ENCODE measurements at places on chromosomes 6 and 20. TPM values are rescaled to one million over a fixed set of nuclear protein-coding genes. Genes with fewer than 3 reads are reported as not detected.

Gene TLDC2
- 0.37 TPM for polyA plus RNA-seq

Gene SLC2A10
- polyA plus RNA-seq = 41.9 TPM

Gene TEAD3
- polyA plus RNA-seq = 22.5 TPM

Gene CLVS2
- polyA plus RNA-seq = under 0.01 TPM

Gene NKAPL
- 0.72 TPM for polyA plus RNA-seq

Gene DPPA5
- polyA plus RNA-seq = not detected

Gene C6orf136
- 6.0 TPM for polyA plus RNA-seq

Gene SHLD1
- polyA plus RNA-seq = 2.5 TPM

GRCh38 chr6:53048431-53049195, 16.6 kb upstream of the FBXO9 start:
- no peak for DNase-seq

DNA sequence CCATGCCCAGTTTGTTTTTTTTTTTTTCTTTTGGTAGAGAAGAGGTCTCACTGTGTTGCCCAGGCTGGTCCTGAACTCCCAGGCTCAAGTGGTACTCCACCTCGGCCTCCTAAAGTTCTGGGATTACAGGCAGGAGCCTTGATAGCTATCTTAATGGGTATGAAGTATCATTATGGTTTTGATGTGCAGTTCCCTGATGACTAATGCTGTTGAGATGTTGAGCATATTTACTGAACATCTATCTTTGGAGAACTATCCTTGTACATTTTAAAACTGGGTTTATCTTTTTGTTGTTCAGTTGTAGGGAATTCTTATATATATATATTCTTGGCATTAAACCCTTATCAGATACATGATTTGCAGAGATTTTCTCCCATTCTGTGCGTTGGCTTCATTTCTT, 21.4 kb upstream of the MYL9 start:
- DNase-seq = no peak

GRCh38 chr6:1945235-1945832, 300.1 kb downstream of the GMDS start:
- DNase-seq = no peak

DNA sequence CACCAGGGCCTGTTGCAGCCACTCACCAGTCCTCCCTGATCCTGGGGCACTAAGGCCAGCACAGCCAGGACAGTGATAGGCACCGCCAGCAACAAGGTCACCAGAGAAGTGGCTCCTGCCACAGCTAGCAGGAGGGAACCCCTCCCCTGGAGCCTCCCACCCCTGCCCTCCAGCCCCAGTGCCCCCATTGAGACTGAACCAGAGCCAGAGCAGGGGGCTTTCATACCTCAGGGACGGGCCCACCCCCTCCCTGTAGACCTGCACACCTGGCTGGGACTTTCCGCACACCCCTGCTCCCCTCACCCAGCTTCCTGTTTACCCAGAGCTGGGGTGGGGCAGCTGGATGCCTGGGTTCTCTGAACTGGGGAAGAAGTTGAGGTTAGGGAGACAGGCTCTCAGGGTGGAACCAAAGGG, at the start of gene LTB:
Gene LTB (minus strand): TSS at position 195 of the 414 bp plus-strand sequence. CDS start 7 bp downstream, at position 188.
- DNase-seq = no peak

DNA sequence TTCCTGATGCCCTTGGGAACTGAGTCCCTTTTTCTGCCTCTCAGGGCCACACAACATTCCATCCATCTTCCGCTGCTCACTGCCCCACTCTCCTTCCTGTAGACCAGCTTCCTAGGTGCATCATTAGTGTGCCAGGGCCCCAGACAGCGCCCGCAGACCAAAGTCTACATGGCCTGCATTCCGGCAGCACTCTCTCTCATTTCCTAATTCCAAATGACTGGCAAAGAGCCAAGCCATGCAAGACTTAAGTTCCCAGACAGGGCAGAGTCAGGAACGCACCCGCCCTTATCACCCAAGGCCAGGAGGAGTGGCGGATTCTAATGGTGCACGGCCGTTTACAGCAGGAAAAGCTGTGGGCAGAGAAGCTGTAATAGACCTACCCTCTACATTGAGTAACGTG, 159.8 kb upstream of the ARID1B start:
- DNase-seq = no peak

- DNase-seq = no peak
These were observed 449 bp downstream of the PFDN6 start for GRCh38 chr6:33289784-33290315.

GRCh38 chr6:79964607-79965081, 17.3 kb upstream of the ELOVL4 start:
- DNase-seq = no peak

GRCh38 chr20:51815383-51816076, 13.2 kb upstream of the SALL4 start:
- DNase-seq = no peak

- no peak for DNase-seq
These were observed 275.3 kb downstream of the HIVEP2 start for GRCh38 chr6:142669471-142670351.

GRCh38 chr6:141133836-141134235, 998.9 kb upstream of the GJE1 start:
- DNase-seq = no peak

DNA sequence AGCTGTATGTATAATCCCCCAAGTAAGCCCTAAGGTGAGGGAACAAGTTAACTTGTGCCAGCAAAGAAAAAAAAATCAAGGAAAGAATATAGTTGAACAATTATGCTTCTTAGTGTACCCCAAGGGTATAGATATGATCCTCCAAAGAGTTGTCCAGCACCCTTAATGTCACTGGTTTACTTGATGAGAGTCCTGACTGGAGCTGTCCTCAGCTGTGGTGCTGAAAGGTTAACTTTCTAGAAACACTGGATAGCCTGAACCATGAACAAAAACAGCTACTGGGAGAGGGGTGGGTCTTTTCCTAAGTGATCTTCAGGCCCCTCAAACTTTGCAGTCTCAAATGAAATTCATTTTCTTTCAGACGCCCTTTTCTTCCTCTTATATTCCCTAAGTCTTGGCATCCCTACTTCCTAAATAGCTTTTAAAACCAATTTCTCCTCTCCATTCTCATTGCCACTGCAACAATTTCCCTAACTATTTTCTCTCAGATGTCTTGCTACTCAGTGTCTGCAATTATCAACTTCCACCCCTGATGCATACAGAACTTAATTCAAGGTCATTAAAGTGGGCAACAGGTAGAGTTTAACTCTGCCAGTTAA, 83.5 kb upstream of the PROKR2 start:
- no peak for DNase-seq

GRCh38 chr6:45350186-45350710, 22.1 kb downstream of the RUNX2 start:
- DNase-seq = no peak

DNA sequence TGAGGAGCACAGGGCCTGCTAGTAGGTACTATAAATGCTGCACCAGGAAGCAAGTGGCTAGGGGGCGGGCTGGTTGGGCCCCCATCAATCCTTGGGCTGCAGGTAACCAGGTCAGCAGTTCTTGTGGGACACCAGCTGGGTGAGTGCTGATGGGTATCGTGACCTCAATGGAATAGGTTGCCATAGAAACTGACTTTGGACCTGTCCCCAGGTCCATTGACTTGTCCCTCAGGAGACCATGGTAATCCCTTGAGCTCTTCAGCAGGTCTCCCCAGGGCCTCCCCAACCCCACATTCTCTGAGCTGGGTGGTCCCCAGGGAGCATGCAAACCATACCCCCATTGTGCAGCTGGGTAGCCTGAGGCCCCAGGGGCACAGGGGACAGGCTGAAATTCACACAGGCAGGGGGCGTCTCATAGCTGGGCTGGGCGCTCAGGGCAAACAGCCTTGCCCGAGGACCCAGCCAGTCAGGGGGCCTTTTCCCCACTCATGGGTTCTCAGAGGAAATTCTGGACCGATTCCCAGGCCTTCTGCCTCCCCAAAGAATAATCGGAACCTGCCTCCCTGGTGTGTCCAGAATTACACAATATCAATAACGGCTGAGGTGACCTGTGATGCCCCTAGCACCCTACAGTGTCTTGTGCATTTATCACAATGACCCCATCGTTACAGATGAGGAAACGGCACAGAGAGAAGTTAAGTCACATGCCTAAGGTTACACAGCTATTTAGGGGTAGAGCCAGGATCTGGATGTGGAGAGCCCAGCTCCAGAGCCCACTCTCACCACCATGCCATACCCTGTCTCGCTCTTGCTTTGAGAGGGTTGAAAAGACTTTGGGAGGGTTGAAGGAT, 35.9 kb downstream of the SRC start:
- no peak for DNase-seq

DNA sequence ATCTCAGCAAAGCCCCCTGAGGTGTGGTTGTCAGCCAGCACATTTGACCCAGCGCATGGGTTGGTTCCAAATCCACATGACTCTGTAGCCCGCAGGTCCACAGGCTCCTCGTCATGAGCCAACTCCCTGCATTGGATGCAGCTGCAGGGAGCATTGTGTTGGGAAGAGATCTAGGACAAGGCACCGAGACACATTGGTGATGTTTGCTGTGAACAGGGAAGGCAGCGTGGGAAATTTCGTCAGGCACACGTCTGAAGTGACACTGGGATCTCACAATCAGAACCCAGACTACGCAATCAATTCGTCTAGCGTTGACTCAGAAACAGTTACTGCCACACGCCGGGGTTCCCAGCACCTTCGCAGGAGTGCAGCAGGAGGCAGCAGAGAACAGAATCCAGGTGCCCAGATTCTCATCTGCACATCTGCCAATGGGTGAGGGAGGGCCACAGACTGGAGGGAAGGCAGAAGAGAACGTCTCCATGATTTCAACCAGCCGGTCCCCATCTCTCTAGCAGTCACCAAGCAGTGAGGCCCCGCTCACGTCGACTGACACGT, 177.0 kb downstream of the TTLL2 start:
- DNase-seq = no peak

DNA sequence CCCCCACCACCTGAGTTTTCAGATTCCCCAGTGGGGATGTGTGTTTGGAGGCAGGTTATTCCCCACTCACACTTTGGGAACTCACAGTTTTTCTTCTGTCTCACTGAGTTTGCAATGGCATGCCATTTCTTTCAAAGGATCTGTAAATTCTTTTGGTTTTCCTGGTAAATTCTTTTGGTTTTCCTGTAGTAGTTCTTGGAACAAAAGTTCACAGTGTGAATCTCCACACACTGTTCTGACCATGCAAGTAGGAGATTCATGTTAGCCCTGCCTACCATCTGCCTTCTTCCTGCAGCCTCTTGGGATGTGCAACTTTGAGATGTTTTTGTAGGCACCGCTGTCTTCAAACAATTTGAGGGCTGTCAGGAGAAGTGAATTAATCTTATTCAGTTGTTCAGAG, 165.6 kb upstream of the OGFRL1 start:
- DNase-seq = no peak

DNA sequence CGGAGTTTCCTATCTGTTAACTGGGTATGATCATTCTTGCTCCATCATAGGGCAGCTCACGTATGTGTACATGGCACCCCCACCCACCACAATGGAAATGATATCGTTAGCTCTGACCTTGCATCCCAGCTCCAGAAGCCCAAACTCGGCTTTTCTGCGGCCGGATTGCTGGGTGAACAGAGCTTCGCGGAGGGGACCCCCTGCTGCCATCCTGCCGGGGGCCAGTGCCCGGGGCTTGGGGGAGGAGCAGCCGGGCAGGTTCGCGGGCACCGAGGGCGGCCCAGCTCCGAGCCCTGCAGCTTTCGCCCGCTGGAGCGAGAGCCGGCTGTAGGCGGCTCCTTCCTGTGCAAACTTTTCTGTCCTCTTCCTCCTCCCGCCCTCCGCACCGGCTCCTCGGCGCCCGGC, 24.9 kb upstream of the FUCA2 start:
- no peak for DNase-seq

DNA sequence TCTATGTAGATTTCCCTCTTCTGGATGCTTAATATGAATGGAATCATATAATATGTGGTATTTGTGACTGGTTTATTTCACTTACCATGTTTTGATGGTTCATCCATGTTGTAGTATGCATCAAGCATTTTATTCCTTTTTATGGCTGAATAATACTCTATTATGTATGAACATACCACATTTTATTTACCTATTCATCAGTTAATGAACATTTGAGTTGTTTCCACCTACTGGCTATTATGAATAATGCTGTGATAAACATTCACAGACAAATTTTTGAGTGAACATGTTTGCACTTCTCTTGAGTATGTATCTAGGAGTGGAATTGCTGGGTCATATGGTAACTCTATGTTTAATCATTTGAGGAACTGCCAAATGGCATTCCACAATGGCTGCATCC, 14.9 kb upstream of the ZNF451 start:
- DNase-seq = no peak

DNA sequence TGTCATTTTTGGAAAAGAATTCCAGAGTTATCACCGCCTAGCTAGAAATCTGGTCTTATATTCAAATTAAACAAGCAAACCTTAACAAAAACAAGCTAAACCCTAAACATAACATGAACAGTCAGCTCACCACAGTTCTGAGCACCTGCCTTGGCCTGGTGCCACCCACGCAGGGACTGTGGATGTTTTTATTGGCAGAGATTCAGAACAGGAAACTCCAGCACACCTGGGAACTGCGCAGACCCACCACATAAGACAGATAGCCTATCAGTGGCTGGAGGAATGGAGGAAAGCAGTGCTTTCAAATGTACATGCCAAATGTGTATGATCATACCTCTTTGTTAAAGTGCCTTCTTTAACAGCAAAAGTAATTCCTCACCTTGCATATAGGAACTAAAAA, 8.9 kb downstream of the SLC16A10 start:
- no peak for DNase-seq

GRCh38 chr20:58717278-58718091, 24.9 kb downstream of the NPEPL1 start:
- DNase-seq = no peak

GRCh38 chr6:6900569-6901204, 207.1 kb upstream of the RREB1 start:
- DNase-seq = no peak

- DNase-seq = no peak
These were observed 327.8 kb upstream of the TBX18 start for GRCh38 chr6:85092226-85092625.

- no peak for DNase-seq
These were observed 765 bp downstream of the IRAK1BP1 start for GRCh38 chr6:78868116-78868515.

- no peak for DNase-seq
These were observed 613.5 kb downstream of the PTPRT start for GRCh38 chr20:42576167-42576566.

DNA sequence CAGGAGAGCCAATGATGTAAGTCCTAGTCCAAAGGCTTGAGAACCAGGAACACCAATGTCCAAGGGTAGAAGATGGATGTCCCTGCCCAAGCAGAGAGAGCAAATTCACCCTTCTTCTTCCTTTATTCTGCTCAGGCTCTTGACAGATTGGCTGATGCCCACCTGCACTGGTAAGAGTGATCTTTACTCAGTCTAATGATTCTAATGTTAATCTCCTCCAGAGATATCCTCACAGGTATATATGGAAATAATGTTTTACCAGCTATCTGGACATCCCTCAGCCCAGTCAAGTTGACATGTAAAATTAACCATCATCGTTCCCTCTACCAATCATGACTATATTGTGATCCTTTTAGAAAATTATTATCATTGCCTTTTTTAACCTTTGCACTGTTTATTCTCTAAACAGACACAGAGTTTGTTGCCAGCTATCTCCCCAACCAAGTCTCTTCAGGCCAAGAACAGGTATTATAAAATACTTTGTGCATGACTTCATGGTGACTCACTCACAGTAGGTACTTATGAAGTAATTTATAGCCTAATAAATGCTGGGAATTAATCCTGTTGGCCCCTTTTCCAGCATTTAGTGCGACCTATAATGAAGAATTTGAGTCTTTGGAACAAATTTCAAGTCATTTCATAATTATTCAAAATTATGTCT, 26.2 kb upstream of the TSHZ2 start:
- no peak for DNase-seq
